ENCODE measurements at places on chromosomes 5 and 9. TPM values are rescaled to one million over a fixed set of nuclear protein-coding genes. Genes with fewer than 3 reads are reported as not detected.

Gene TRAF2
- 13.1 TPM for polyA plus RNA-seq

Gene FOXD4
- 0.70 TPM for polyA plus RNA-seq

GRCh38 chr5:141875795-141876627, 2.2 kb downstream of the PCDH1 start:
- DNase-seq, result no peak

DNA sequence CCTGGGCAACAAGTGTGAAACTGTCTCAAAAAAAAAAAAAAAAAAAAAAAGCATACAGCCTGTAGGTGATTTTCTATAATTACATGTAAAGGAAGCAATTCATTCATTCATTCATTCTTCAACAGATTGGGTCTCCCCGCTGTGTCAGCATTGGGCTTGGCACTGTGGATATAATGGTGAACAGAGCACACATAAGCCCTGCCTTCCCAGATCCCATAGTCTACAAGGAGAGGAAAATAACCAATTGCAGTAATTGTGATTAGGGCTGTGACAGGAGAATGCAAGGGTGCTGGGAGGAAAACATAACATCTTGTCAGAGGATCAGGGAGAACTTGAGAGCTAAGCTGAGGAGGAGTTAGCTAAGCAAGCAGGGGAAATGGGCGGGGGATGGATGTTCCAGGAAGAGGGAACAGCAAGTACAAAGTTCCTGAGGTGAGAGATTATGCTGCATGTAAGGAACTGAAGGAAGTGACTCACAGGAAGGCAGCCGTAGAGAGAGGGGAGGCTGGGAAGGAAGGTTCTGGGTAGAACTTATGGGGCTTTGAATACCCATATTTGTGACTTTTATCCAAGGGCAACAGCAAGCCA, 24.0 kb upstream of the KLF9 start:
- no peak for DNase-seq

GRCh38 chr9:115591584-115591984, 473.6 kb upstream of the TNC start:
- peak; percentile 72 for DNase-seq

DNA sequence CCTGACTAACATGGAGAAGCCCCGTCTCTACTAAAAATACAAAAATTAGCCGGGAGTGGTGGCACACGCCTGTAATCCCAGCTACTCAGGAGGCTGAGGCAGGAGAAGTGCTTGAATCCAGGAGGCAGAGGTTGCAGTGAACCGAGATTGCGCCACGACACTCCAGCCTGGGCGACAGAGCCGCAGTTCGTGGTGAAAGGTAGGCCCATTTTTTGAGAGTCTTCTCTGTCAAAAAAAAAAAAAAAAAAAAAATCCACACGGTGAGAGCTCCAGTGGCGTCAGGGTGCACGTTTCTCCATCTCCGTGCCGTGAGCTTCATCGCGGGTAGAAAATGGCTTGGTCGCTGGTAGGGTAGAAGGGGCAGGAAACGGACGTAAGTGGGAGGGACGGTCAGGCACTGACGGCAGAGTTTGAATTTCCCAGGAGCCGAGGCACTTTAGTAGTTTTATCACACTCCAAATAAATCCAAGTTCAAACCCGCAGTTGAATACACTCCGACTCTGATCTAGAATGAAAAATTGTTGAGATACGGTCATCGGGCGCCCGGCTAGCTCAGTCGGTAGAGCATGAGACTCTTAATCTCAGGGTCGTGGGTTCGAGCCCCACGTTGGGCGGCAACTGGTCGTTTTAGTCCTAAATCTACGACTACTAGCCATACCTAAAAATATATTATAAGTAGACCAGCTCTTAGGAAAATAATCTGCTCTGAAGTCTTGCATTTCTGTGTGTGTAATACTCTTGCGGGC, 2.4 kb upstream of the TRIM7 start:
- DNase-seq, result no peak

- DNase-seq, result no peak
Observed at GRCh38 chr9:127336086-127336485, 60.9 kb upstream of the SLC2A8 start.

DNA sequence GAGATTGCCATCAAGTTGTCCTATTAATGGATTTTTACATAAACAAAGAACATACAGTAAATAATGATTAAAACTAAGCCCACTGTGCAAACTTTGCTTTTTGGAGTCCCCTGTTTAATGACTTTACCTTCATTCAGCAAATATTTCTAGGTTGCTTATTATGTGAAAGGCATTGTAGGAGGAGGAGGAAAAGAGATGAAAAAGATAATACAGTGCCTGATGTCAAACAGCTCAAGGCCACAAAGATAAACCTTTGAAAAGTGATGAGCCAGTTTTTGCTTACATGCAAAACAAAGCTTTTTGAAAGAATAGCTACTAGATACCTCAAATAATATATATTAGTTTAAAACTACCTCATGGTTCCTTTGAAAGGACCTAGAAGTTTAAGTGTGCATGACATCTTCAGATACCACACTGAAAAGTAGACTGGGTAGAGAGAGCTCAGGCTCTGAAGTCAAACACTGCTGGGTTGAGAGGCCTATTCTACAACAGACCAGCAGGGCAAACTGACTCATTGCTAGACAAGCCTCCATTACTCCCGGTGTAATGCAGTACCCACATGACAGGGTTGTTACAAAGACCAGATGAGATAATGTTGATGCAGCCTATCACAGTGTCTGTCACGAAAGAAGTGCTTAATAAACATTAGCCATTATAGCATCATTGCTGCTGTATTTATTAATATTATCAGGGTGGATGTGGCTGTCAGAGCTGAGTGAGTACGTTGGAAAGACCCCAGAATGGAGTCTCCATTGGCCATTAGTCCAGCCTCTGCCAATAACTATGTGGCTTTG, 11.8 kb downstream of the DEPDC1B start:
- DNase-seq, result no peak

All from right renal pelvis (tissue), 4 donors.